Activated T-cell treated with anti-CD3 and anti-CD28 coated beads, Interleukin-2, amount 50 U/mL, for 72 hours (primary cell): ENCODE measurements at places on chromosomes 7 and 10. TPM values are rescaled to one million over a fixed set of nuclear protein-coding genes. Genes with fewer than 3 reads are reported as not detected.
A peak's percentile ranks its signal among the peaks of the same experiment; 100 is the strongest.

The HGF gene
- not detected for total RNA-seq

The VSIR gene
- total RNA-seq, result 70.1 TPM

The CPN1 gene
- not detected for total RNA-seq

The CREB5 gene
- 1.9 TPM for total RNA-seq

The MACC1 gene
- 0.22 TPM for total RNA-seq

- DNase-seq, result no peak
- peaks cover 7% of the 10 kb centered on the region for H3K36me3 ChIP-seq
- no peak overlapping the region for H3K27ac ChIP-seq
- no peak overlapping the region for H3K4me3 ChIP-seq
- peaks cover 47% of the 10 kb centered on the region for H3K27me3 ChIP-seq
Measured at GRCh38 chr10:70258216-70258615, 25.0 kb upstream of the PPA1 start.

GRCh38 chr10:21194510-21194993, 297.4 kb upstream of the NEBL start:
- DNase-seq, result no peak
- H3K36me3 ChIP-seq, result peaks cover 2% of the 10 kb centered on the region
- no peak overlapping the region for H3K27ac ChIP-seq
- H3K4me1 ChIP-seq, result peaks cover 7% of the 10 kb centered on the region
- H3K27me3 ChIP-seq, result peaks cover 8% of the 10 kb centered on the region

DNA sequence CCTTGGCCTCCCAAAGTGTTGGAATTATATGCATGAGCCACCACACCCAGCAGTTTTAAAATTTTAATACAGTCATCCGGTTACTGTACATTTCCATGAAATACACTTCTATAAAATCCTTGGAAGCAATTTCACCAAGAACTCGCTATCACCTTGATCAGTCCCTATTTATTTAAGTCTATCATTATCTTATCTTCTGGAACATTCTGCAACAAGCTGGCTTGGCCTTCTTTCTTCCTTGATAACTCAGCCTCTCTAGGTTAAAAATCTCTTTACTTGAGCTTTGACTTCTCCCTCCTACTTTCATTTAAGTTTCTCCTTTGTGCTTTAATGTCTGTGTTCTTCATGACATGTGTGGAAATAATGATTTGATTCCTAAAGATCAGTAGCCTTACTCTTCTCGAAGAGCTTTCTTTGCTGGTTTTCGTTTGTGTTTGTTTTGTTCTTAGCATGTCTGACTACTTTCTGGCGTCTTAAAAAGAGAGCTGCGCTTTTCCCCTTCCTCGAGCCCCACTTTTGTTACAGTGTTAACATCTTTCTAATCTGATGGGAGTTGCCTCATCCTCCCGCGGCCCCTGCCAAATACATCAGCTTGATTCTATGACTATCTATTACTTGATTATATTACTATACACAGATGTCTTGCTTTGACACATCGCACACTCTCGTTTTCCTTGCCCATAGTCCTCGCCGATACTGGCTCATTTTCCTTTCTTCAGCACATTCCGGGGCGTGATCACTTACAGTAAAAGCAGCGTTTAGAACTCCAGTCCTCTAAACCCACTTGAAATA, 11.1 kb upstream of the CALML5 start:
- H3K4me3 ChIP-seq, result no peak overlapping the region
- H3K36me3 ChIP-seq, result no peaks in the 10 kb centered on the region
- peaks cover 13% of the 10 kb centered on the region for H3K4me1 ChIP-seq
- DNase-seq, result no peak
- no peak overlapping the region for H3K27ac ChIP-seq

DNA sequence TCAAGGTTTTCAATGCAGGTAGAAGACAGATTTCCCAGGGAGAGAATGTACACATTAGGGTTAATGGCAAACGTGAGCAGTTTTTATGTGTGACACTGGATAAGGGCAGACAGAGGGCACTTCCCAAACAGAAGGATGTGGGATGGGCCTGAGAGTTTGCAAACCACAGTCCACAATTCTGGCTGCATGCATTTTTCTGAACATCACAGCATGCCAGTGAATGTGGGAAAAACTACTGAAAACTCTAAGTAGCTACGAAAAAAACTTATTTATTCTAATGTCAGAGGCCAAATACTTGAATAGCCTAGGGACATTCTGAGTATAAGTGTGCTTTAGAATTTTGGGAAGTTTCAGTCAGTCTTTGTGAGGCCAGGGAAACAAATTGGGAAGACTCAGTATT, 145.9 kb downstream of the NRCAM start:
- no peaks in the 10 kb centered on the region for H3K36me3 ChIP-seq
- H3K4me1 ChIP-seq, result peaks cover 42% of the 10 kb centered on the region
- H3K27ac ChIP-seq, result no peak overlapping the region

DNA sequence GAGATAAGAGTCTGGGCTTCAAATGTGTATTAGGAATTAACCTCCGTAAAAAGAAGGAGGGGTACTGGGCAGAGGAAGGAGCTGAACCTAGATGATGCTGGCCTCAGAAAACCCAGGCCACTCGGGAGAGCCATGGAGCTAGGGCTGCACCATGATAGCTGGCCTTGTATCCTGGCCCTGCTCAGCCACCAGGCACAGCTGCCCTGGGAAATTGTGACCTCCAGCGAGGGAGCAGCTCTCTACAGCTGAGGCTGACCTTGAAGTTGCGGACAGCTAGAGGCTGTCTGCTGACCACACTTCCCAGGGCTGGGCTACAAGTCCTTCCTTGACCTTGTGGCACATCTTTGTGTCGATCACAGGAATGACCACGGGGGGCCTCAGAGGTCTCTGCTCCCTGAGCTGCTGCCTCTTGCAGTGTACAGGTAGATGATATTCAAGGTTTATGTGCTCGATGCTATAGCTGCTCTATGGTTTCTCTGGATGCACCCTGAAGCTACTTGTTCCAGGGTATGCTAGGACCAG, 38.3 kb upstream of the SLC35B4 start:
- no peak overlapping the region for H3K4me3 ChIP-seq
- H3K27me3 ChIP-seq, result no peaks in the 10 kb centered on the region
- H3K27ac ChIP-seq, result no peak overlapping the region
- no peak for DNase-seq
- no peaks in the 10 kb centered on the region for H3K36me3 ChIP-seq

DNA sequence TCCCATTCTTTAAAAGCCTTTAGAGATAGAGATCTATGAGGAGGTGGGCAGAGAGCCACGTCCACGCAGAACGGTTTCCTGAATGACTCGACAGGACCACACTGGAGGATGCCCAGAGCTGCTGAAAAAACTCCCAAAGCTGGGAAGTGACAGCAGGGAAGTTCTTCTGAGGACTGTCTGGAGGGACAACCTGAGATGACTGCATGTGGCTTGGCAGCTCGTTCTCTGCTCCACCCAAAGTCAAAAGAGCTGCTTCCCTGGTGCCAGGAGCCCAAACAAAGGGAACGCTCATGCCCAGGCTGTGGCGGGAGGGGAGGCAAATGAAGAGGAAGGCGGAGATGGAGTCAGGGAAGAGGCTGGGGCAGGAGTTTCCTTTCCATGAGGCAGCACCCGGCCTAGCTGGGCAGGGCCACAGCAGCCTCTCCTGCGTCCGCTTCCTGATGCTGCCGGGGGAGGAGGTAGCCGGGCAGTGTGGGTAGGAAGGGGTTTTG, 95.4 kb downstream of the CCDC3 start:
- DNase-seq, result no peak
- H3K27ac ChIP-seq, result no peak overlapping the region
- H3K4me1 ChIP-seq, result no peaks in the 10 kb centered on the region
- peaks cover 41% of the 10 kb centered on the region for H3K27me3 ChIP-seq
- no peak overlapping the region for H3K4me3 ChIP-seq

GRCh38 chr7:140867467-140868462, 57.0 kb downstream of the BRAF start:
- H3K36me3 ChIP-seq, result peaks cover 9% of the 10 kb centered on the region
- no peak for DNase-seq

GRCh38 chr10:6580279-6581029, 378 bp upstream of the PRKCQ start:
- H3K27me3 ChIP-seq, result no peaks in the 10 kb centered on the region
- H3K4me1 ChIP-seq, result peaks cover 68% of the 10 kb centered on the region
- DNase-seq, result peak; percentile 96
- peak overlapping the region; percentile 98 for H3K4me3 ChIP-seq
- peak overlapping the region; percentile 100 for H3K27ac ChIP-seq
- H3K36me3 ChIP-seq, result peaks cover 31% of the 10 kb centered on the region

GRCh38 chr10:18505456-18506118, 145.8 kb downstream of the NSUN6 start:
- no peaks in the 10 kb centered on the region for H3K36me3 ChIP-seq
- no peaks in the 10 kb centered on the region for H3K4me1 ChIP-seq
- no peak for DNase-seq
- no peak overlapping the region for H3K4me3 ChIP-seq
- H3K27me3 ChIP-seq, result peaks cover 5% of the 10 kb centered on the region

GRCh38 chr10:126549344-126549743, 121.1 kb downstream of the C10orf90 start:
- H3K4me1 ChIP-seq, result no peaks in the 10 kb centered on the region
- no peaks in the 10 kb centered on the region for H3K36me3 ChIP-seq
- DNase-seq, result no peak
- H3K4me3 ChIP-seq, result no peak overlapping the region

DNA sequence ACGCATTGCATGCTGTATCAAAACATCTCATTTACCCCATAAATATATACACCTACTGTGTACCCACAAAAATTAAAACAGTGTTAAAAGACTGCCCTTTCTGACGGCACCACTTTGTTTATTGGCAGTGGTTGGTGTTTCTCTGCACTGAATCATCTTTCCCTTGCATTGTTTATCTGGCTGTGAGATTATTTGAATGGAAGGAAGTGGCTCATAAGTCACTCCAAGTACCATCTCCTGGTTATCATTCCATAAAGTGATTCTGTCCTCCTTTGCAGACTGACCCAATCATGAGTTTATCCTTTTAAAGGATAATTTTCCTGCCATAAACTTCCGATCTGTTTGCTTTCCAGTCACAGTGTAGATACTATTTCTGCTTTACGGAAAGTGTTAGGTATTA, 183.8 kb downstream of the CAMK1D start:
- no peak for DNase-seq
- H3K27me3 ChIP-seq, result no peaks in the 10 kb centered on the region
- no peaks in the 10 kb centered on the region for H3K36me3 ChIP-seq
- H3K4me1 ChIP-seq, result peaks cover 18% of the 10 kb centered on the region
- no peak overlapping the region for H3K27ac ChIP-seq

DNA sequence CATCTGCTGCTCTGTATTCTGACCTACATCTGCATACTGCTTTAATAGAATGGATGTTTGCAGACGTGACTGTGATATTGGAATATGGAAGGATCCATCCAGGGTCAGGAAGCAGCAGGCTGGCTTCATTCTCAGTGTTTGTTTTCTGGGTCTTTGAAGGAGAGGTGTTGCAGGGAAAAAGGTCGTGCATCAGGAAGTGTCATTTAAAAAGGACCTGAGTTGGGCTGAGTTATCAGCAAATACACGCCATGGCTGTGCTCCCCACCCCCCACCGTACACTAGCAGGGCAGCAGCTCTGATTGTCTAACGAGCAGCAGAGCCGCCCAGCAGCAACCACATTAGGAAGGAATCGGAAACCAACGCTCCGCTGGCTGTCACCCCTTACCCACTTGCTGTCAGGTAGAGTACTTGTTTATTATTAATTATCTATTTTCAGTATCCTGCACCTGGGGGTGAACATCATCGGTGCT, 63.1 kb upstream of the STEAP1B start:
- DNase-seq, result no peak
- peak overlapping the region; percentile 24 for H3K4me3 ChIP-seq
- peaks cover 52% of the 10 kb centered on the region for H3K4me1 ChIP-seq
- H3K36me3 ChIP-seq, result no peaks in the 10 kb centered on the region

DNA sequence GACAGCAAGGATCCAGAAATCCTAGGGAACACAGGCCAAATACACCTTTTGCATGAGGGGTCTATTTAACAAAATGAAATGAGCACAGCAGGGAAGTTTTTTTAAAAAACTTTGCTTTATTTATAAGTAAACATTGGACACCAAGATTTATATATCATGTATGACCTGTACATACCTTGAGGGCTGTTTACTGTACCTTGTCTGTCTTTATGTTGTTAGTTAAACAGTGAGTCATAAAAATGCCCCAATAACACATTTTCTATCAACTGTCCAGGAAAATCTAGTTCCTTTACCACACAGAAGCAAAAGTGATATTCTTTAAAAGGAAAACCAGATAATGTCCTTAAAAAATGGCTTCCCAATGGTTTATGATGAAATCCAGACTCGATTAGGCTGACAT, 45.1 kb upstream of the AGR3 start:
- peaks cover 43% of the 10 kb centered on the region for H3K4me1 ChIP-seq
- H3K4me3 ChIP-seq, result no peak overlapping the region
- no peak overlapping the region for H3K27ac ChIP-seq
- no peaks in the 10 kb centered on the region for H3K27me3 ChIP-seq

GRCh38 chr10:76334255-76334654, 902.8 kb downstream of the LRMDA start:
- H3K36me3 ChIP-seq, result no peaks in the 10 kb centered on the region
- DNase-seq, result no peak
- no peaks in the 10 kb centered on the region for H3K4me1 ChIP-seq
- H3K27me3 ChIP-seq, result no peaks in the 10 kb centered on the region
- no peak overlapping the region for H3K4me3 ChIP-seq

- H3K27me3 ChIP-seq, result no peaks in the 10 kb centered on the region
- H3K27ac ChIP-seq, result peak overlapping the region; percentile 100
- peak; percentile 39 for DNase-seq
- H3K36me3 ChIP-seq, result peaks cover 66% of the 10 kb centered on the region
- peaks cover 64% of the 10 kb centered on the region for H3K4me1 ChIP-seq
Measured at GRCh38 chr10:61943674-61944378, 42.3 kb downstream of the ARID5B start.

DNA sequence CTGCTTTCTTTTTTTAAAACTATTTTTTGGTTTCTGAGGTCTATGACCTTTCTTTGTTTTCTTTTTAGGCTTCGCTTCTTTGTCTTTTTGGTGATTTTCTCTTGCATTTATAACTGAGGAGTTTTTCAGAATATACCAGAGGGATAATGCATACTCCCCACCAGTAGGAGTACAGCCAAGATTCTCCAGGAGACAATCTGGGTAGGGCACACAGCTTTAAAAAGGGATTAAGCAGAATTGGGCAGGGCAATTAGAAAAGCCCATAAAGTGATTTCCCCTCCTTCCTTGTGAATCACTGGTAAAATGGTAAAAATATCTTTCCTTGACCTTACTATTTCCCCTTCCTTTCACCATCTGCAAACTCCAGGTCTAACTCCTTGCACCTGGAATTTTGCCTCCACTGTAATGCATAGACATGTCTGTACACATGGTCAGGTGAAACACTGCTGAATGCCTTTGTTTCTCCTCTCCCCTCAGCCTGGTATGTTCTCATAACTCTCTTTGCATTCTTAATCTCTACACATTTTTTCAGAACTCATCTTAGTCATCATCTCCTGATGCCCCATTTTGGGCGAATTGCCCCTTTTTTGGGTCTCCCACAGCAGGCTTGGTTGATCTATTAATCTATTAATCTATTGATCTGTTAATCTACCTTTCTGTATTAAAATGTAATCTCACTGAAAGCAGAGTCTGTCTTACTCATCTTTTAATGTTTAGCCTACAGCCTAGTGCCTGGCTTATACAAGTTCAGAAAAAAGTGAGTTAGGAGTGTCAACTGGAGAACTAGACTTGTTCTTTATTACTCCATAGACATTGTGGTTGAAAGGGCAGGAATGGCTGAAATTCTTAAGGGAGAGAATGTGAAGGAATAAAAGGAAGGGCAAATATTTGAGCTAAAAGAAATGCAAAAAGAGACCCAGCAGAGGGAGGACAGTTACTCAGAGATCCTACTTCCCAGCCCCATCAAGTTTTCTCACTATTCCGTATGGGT, 64.6 kb downstream of the MDFIC start:
- peaks cover 24% of the 10 kb centered on the region for H3K36me3 ChIP-seq
- peaks cover 13% of the 10 kb centered on the region for H3K4me1 ChIP-seq
- no peak overlapping the region for H3K4me3 ChIP-seq
- DNase-seq, result no peak
- H3K27ac ChIP-seq, result peak overlapping the region; percentile 66

- no peaks in the 10 kb centered on the region for H3K4me1 ChIP-seq
- H3K4me3 ChIP-seq, result no peak overlapping the region
- no peak overlapping the region for H3K27ac ChIP-seq
- H3K27me3 ChIP-seq, result no peaks in the 10 kb centered on the region
- no peaks in the 10 kb centered on the region for H3K36me3 ChIP-seq
Measured at GRCh38 chr7:70259502-70259901, 661.2 kb downstream of the AUTS2 start.
